ENCODE measurements at places on chromosomes 6 and 20.

DNA sequence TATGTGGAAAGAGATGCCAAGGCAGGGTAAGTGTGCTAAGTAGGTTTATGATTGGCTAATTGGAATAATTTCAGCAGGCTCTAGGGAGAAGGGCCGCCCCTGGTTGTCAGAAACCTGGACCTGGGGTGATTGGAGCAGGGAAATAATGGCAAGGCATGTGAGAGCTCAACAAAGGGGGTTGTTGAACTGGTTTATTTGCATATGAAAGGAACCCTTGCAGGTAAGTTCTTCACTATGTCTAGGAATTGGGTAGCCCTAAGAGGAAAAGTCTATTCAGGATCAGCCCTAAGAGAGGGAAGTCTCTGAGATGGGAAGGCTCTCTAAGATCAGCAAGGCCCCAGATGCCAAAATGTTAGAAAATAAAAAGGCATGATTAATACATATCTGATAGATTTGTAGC lies 175.4 kb upstream of the PRND start:
- no peak for DNase-seq

DNA sequence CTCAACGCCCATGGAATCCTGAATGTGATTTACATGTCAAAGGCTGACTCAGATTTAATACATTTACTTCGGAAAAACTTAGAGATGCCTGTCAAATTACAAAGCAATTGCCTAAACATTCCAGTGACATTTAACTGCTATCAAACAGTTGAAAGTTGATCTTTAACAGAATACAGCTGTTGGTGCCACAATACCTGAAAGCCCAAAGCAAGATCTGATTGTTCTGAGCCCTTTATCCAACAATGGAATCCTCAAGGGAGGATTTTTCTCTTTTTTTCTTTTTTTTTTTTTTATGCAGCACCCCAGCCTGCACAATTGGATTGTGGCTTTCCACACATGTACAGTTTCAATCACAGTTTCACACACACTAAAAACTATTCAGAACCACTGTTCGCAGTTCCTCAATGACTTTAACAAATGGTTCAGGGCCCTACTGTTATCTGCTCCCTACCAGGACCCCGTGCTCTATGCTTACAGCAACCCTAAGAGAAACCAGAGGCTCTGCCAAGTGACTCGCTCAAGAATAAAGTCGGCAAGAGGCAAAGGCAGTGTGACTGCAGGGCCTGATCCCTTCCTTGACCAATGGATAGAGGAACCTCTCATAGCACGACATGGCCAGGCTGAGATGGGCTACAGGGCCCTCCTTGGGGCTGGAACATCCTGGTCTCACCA lies 33.3 kb downstream of the EPB41L2 start:
- no peak for DNase-seq

DNA sequence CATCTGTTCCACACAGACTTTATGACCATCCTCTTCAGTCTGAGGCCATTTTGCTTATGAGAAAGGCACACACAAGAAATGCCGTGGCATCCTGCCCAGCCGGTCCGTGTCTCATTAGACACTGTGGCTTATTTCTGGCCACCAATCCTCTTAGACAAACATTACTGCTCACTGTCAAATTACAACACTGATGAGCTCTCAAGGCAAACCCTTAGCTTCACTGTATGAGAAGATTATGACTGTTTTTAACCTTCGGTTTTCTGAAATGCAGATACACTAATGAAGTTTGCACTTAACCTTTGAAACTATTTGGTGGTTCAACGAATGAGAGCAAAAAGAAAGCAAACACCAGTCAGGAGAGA lies 50.5 kb upstream of the DST start:
- DNase-seq: no peak

- no peak for DNase-seq
These were observed 90.4 kb downstream of the COL12A1 start for GRCh38 chr6:75115481-75115880.

DNA sequence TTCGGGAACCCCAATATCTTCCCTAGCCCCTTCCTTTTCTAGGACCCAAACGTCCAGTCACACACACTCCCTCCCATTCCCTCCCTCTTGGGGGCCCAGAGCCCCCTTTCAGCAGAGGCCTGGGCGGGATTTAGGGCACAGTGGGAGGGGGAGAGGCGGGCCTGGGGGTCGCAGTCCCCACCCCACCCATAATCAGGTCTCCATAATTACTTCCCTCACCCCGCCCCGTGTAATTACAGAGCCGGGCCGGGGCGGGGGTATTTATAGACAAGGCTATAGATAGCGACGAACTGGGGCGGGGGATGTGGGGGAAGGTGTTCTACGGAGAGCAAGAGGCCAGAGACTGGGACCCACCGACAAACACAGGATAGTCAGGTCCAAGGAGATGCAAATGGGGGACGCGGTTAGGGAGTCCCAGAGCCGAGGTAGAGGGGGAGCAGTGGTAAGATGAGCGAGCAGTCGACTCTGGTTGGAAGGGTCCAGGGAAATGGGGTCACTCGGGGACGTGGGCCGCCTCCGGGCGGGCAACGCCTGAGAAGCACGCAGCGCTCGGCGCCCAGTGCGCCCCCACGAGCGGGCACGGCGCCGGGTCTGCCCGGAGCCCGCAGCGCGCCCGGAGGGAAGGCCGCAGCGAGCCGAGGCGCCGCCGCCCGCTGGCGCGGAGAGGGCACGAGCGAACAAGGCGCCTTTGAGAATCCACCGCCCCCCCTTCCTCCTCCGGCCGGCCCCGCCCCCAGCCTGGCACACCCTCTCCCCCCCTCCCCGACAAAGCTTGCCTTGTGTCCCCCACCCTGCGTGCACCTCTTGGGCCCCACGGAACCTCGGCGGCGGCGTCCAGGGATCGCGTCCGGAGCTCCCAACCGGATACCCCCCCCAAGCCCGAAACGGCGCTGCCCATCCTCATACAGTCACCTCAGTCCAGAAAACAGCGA lies 670 bp upstream of the COL11A2 start:
- DNase-seq: no peak

- DNase-seq: no peak
These were observed 19.9 kb upstream of the MBOAT1 start for GRCh38 chr6:20232188-20232587.

GRCh38 chr6:32912951-32913350 lies 27.9 kb downstream of the HLA-DMB start:
- no peak for DNase-seq

DNA sequence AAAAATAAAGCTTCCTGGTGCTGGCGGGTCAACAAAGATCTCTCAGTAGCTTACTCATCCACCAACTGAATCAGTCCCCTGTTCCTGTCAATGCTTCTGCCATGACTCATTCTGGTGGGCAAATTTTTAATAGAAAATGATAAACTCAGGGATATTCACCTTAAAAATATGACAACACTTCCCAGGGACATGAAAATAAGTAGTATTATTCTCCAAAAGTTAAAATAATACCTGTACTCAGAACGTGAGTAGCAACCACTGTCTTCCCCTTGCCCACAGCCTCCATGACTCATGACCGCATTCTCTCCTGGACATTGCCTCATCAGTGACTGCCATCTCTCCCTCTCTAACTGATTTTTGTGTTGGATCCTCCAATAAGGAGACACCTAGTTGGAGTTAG lies 552.3 kb downstream of the KIF16B start:
- DNase-seq: no peak

All from stimulated activated CD8-positive, alpha-beta memory T cell treated with anti-CD3 and anti-CD28 coated beads, Interleukin-15, amount 100 ng/mL, for 48 hours (primary cell).